ENCODE measurements at places on chromosomes 12 and 14. TPM values are rescaled to one million over a fixed set of nuclear protein-coding genes. Genes with fewer than 3 reads are reported as not detected.

DNA sequence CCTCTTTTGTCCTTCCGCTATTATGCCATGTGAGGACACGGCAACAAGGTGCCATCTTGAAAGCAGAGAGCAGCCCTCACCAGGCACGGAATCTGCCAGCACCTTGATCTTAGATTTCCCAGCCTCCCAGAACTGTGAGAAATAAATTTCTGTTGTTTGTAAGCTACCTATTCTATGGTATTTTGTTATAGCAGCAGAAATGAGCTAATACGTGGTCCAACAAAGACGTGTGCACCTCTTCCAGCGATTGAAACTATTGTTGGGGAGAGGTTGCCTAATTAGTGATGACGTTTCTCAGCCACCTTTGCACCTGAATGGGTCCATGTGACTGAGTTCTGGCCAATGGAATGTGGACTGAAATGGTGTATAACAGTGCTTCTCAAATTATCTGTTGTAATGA is 2.3 kb upstream of the SNAPC1 start:
- no peaks in the 10 kb centered on the region for H3K27me3 ChIP-seq
- H3K4me1 ChIP-seq, result peaks cover 11% of the 10 kb centered on the region
- H3K36me3 ChIP-seq, result no peaks in the 10 kb centered on the region
- H3K4me3 ChIP-seq, result no peak overlapping the region

- peaks cover 4% of the 10 kb centered on the region for H3K27me3 ChIP-seq
- no peak for DNase-seq
- no peaks in the 10 kb centered on the region for H3K4me1 ChIP-seq
- no peak overlapping the region for H3K4me3 ChIP-seq
- H3K36me3 ChIP-seq, result no peaks in the 10 kb centered on the region
Measured at GRCh38 chr12:52438305-52439301, 4.4 kb upstream of the KRT75 start.

- H3K4me3 ChIP-seq, result no peak overlapping the region
- H3K4me1 ChIP-seq, result peaks cover 25% of the 10 kb centered on the region
- no peaks in the 10 kb centered on the region for H3K36me3 ChIP-seq
- no peaks in the 10 kb centered on the region for H3K27me3 ChIP-seq
- no peak overlapping the region for H3K27ac ChIP-seq
Measured at GRCh38 chr12:67428431-67428830, 159.3 kb downstream of the CAND1 start.

- no peak for DNase-seq
- H3K27me3 ChIP-seq, result no peaks in the 10 kb centered on the region
- no peak overlapping the region for H3K27ac ChIP-seq
- peaks cover 5% of the 10 kb centered on the region for H3K36me3 ChIP-seq
- H3K4me1 ChIP-seq, result peaks cover 53% of the 10 kb centered on the region
- H3K4me3 ChIP-seq, result no peak overlapping the region
Measured at GRCh38 chr12:120259418-120260202, 5.9 kb downstream of the PXN start.

DNA sequence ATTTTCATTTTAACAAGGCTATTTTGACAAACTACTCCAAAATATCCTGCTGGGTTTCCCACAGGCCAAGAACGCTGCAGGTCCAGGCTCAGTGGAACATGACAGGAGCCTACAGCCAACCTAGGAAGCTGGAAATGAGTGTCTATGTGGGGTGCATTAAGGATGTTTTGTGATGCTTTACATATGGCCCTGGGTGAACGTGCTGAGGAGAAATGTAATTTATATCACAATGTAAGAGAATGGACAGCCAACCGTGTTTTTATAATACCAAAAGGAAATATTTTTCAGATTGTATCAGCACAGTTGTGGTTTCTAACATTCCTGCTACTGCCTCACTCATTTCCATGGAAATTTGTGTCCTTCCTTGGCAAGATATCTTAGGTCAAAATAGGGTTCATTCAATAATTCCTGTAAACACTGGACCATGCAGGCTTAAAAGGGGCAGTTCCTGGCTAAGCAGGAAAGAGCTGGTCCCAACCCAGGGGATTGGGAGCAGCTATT is 51.5 kb downstream of the ST8SIA1 start:
- no peaks in the 10 kb centered on the region for H3K36me3 ChIP-seq
- no peak for DNase-seq
- H3K27ac ChIP-seq, result peak overlapping the region; percentile 26
- peaks cover 21% of the 10 kb centered on the region for H3K4me1 ChIP-seq
- no peak overlapping the region for H3K4me3 ChIP-seq

DNA sequence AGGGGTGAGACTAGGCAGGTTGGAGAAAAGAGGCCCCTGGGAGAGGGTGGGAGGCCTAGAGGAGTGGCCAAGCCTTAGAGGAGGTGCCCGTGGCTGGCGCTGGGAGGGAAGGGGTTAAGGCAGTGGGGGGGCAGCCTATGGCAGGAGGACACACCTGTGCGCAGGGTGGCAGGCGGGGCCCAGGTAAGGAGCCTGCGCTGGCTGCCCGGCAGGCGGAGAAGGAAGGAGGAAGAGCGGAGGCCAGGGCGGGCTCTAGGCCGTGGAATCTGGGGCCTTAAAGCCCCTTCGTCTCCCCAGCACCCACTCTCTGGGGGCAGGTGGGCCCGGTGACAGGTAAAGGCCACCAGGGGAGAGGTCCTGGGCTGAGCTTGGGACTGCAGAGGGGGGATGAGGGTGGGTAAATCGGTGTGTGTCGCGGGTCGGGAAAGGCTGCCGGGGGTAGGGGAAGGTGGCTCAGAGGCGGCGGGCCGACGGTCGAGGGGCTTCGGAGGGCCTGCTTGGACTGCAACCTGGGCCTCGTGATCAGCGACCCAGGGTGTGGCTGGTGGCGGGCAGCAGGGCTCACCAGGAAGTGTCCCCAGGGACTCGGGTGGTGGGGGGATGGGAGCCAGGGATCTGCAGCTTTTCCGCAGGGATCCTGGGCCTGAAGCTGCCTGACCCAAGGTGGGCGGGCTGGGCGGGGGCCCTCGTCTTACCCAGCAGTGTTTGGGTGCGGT is 7.3 kb downstream of the PHB2 start:
- H3K36me3 ChIP-seq, result peaks cover 33% of the 10 kb centered on the region
- peaks cover 25% of the 10 kb centered on the region for H3K4me1 ChIP-seq
- no peak overlapping the region for H3K27ac ChIP-seq

- H3K27ac ChIP-seq, result no peak overlapping the region
- no peaks in the 10 kb centered on the region for H3K4me1 ChIP-seq
- no peak overlapping the region for H3K4me3 ChIP-seq
- no peak for DNase-seq
- H3K27me3 ChIP-seq, result no peaks in the 10 kb centered on the region
- peaks cover 58% of the 10 kb centered on the region for H3K36me3 ChIP-seq
Measured at GRCh38 chr12:133135747-133136146, 5.3 kb downstream of the ZNF10 start.

GRCh38 chr14:54299410-54300363 is 97.1 kb upstream of the CDKN3 start:
- no peaks in the 10 kb centered on the region for H3K36me3 ChIP-seq
- H3K27ac ChIP-seq, result no peak overlapping the region
- H3K27me3 ChIP-seq, result no peaks in the 10 kb centered on the region
- H3K4me3 ChIP-seq, result no peak overlapping the region

C12orf54 gene
- total RNA-seq, result 0.52 TPM
